ENCODE measurements at places on chromosomes 11 and 22. TPM values are rescaled to one million over a fixed set of nuclear protein-coding genes. Genes with fewer than 3 reads are reported as not detected.

- DNase-seq = peak; percentile 76
These were observed 33.6 kb downstream of the TMEM184B start for GRCh38 chr22:38239101-38239761.

DNA sequence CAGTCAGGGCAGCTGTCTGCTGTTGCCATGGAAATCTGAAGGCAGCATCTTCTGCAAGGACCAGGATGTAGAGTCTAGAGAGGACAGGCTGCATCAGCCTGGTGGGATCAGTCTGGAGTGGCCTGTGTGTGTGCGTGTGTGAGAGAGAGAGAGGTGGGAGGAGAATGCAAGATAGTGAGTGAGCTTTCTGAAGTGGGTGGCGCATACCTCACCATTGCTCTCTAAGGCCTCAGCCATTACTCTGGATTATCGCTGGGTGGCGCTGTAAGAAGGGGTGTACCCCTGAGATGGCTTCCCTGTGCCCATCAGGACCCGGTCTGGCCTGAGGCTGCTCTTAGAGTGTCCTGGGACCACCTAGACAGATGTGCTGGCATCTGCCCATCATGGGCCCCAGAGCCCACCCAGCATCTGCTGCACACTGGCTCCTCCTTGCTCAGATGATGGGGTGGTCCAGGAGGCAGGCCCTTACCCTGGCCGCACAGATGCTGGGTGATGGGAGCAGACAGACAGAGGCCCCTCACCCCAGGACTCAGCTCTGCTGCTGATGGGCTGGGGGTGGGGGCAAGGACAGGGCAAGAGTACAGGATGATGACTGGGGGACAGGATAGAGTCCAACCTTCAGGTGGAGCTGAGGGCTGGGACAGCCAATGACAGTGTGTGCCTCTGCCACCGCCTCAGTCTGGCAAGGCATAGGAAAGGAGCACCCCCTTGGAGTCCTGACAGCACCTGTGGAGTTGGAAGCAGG lies 25.7 kb upstream of the TUB start:
- peak; percentile 53 for DNase-seq

The IFITM10 gene
- total RNA-seq = 15.0 TPM

The OR52H1 gene
- total RNA-seq = 0.96 TPM

The KCNK4 gene
- not detected for total RNA-seq

DNA sequence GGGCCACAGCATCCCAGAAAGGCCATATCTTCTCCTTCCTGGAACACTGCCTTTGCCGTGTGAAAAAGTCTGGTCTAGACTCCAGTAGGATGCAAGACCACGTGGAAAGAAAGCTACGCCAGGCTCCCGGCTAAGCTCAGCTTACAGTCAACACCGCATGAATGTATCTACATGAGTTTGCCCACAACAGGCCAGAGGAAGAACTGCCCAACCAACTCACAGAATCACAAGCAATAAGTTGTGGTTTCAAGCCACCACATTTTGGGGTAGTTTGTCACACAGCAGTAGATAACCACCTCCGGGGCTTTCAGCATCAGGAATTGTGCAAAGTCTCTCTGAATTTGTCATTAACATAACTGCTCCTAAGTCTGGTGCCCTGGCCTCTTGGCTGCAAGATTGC lies 27.3 kb downstream of the HSPA8 start:
- no peak for DNase-seq

DNA sequence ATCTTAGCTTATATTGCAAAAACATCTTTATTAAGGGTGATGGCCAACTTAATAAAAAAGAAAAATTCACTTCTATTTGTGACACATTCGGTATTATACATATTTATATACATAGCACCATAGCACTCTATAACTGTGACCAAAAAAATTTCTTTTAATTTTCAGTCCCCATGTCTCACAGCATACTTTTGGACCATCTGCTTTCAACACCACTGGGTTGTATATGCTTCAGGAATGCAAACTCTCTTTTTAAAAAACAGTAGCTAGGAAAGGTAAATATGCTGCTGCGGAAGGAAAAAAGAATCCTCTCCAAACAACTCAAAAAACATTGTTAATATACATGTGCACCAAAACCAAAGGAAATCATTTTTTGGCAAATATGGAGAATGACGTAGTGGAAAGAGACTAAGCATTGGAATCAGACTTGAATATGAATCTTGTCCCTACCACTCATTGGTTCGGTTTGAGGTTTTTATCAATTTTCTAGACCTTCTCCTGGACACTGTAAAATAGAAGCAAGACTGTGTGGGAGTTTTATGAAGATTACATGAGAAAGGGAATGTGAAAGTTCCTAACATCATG lies 227.9 kb downstream of the BLID start:
- DNase-seq = no peak

DNA sequence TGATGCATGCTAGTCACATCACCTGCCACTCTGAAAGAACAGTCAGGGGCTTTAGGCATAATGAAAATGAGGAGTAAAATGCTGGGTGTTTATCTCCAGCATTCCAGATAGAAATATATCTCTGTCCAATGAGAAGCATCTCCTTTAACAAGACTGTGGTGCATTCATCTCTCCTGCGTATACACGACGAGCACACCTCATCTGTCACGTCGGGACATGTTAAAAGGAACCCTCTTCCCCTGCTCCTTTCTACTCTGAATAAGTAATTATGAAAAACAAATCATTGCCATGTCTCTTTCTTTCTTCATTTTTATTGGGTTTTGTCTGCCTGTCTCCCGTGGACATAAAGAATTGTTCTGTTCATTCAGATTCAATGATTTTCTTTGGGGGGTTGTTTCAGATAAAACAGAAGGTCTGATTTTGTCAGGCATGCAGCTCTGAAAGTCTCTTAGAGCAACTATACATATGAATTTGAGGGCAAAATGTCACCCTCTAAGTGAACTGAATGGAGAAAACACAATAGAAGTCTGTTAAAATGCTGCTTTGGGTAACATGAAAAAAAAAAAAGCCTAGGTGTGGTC lies 195.0 kb downstream of the MAML2 start:
- no peak for DNase-seq

The C11orf52 gene
- 2.7 TPM for total RNA-seq

- peak; percentile 67 for DNase-seq
These were observed 67.3 kb upstream of the NUP50 start for GRCh38 chr22:45096256-45096907.

DNA sequence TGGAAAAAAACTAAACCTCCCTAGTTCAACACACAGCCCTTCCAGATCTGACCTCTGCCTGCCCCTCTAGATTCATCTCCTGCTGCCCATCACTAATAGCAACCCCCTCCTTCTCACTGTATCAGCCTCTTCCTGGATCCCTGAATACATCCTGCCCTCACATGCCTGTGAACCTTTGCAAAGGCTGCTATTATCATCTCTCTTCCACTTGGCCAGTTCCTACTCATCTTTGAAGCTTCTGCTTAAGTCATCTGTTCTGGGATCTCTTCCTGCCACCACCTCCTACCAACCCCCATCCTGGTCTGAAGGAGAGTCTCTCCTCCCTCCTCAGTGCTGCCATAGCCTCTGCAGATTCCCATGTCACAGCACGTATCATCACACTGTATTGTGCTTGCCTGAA lies 38.0 kb upstream of the AMOTL1 start:
- no peak for DNase-seq

DNA sequence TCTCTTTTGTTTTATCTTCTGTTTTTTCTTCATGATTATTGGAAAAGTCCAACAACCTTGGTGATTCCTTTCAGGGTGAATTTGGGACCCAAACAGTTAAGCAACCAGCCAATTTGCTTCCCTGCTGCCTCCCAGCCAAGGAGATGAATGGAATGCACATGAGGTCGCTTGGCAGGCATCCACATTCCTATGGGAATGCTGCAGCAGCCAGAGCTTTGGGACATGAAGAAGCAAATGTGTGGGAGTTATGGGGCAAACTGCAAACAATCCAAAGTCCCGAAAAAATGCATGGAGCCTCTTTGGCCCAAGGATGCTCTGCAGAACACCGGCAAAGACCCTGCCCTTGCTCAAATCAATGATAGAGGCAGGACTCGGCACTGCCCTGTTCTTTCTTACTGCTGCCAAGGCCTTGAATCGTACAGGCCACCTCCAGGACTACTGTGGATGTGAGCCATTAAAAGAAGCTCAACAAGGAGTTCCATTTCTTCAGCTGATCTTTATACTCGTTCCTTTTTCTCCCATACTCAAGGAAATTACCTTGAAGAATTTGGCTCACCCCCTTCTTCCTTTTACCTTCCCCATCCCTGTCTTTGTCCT lies 117.3 kb upstream of the TEAD1 start:
- peak; percentile 86 for DNase-seq

DNA sequence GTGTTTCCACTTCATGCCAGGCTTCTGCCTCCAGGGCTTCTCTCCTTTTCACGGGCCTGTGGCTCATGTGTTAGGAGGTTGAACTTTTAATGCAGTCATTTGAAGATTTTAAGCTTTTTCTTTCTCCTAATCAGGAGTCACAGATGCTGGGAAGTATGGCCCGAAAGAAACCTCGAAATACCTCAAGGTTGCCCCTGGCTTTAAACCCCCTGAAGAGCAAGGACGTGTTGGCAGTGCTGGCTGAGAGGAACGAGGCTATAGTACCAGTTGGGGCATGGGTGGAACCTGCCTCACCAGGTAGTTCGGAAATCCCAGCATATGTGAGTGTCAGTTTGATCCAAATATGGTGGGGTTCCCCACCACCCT lies 571 bp downstream of the CCDC15 start:
- DNase-seq = no peak

The TRPC6 gene
- 2.6 TPM for total RNA-seq

- no peak for DNase-seq
These were observed 10.3 kb downstream of the TP53I11 start for GRCh38 chr11:44940404-44940803.

The RFPL2 gene
- not detected for total RNA-seq

The ISX gene
- not detected for total RNA-seq

- no peak for DNase-seq
These were observed 89.3 kb upstream of the CEP126 start for GRCh38 chr11:101825531-101825930.

The MUC2 gene
- 0.10 TPM for total RNA-seq

The MGAT3 gene
- total RNA-seq = 2.5 TPM

DNA sequence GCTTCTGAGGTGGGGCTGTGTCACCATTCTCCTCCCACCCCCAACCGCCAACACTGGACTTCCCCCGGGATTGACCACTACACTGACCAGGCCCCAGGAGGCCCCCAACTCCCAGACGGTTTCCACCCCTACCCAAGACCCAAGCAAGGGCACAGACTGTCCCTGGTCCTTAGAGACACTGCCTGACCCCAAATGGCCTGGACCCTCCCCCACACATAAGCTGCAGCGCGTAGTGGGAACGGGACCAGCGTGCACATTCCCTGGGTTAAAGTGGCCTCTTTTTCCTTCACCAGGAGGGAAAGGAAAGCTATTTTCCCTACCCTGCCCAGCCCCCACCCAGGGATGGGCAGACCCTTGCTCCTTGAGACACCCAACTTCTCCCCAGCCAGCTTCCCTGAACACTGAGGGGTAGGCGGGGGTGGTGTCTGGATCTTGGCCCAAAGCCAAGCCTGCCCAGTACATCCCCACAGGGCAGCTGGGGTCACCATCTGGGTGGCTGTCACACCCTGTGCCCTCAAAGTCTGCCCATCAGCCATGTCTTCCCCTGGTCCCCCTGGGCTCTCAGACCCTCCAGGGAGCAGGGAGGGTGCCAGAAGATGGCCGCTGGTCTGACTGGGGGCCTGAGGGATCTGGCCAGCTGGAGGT lies 1.6 kb upstream of the MAPK12 start:
- no peak for DNase-seq

- DNase-seq = no peak
These were observed 73.7 kb upstream of the OR4B1 start for GRCh38 chr11:48142889-48143288.

- no peak for DNase-seq
These were observed 21.7 kb downstream of the PTPN5 start for GRCh38 chr11:18769802-18770456.

GRCh38 chr22:24003887-24004286 lies 1.4 kb downstream of the GSTT4 start:
- no peak for DNase-seq

- no peak for DNase-seq
These were observed 76.0 kb upstream of the KCNQ1OT1 start for GRCh38 chr11:2775626-2776350.

Measured in aorta (tissue), 5 donors.